Trophoblast cell (in vitro differentiated cells and primary cell): ENCODE measurements at places on chromosomes 1 and 21.

- H3K36me3 ChIP-seq, result peaks cover 25% of the 10 kb centered on the region
- no peak overlapping the region for H3K4me3 ChIP-seq
- no peak for DNase-seq
- peaks cover 6% of the 10 kb centered on the region for H3K4me1 ChIP-seq
- H3K27me3 ChIP-seq, result no peaks in the 10 kb centered on the region
These were observed 116.2 kb downstream of the PLXNA2 start for GRCh38 chr1:208127792-208128529.

GRCh38 chr1:172914501-172915144 lies 136.1 kb downstream of the TNFSF18 start:
- H3K27me3 ChIP-seq, result no peaks in the 10 kb centered on the region
- H3K4me1 ChIP-seq, result peaks cover 6% of the 10 kb centered on the region
- H3K27ac ChIP-seq, result no peak overlapping the region
- no peak for DNase-seq
- no peak overlapping the region for H3K4me3 ChIP-seq

DNA sequence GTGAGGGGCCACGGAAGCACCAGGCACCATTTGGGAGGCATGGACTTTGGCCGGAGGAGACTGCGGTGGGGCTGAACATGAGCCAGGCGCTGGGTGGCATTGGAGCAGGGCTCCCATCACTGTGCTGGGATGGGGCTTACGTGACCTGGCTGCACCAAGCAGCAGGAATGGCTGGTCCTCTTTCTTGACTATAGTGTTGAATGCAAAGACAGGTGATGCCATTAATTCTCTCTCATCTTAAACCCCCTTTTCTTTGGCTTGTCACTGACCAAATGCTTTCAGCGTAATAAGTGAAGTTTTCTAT lies 447.9 kb downstream of the CAMTA1 start:
- H3K27ac ChIP-seq, result no peak overlapping the region
- H3K36me3 ChIP-seq, result no peaks in the 10 kb centered on the region
- no peak for DNase-seq
- H3K4me3 ChIP-seq, result no peak overlapping the region

DNA sequence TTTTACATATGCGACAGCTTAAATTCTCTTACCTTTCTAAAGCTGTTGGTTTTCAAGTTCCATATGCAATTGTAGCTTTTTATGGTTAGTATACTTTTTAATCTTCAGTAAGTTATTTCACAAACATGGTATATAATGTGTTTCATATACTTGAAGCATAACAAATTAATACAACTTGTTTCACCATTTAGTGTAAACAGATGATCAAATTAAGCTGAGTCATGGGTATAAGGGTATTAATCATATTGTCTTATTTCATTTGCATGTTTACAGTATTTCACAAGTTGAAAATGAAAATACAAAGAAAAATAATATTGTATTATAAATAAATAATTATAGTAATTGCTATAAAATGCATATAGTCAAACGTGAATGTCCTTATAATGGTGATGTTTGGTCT lies 92.1 kb downstream of the PTPRC start:
- no peak overlapping the region for H3K4me3 ChIP-seq
- H3K4me1 ChIP-seq, result no peaks in the 10 kb centered on the region
- DNase-seq, result no peak
- no peaks in the 10 kb centered on the region for H3K27me3 ChIP-seq
- H3K27ac ChIP-seq, result no peak overlapping the region

GRCh38 chr1:169064103-169064502 lies 42.4 kb upstream of the ATP1B1 start:
- H3K27me3 ChIP-seq, result no peaks in the 10 kb centered on the region
- peaks cover 7% of the 10 kb centered on the region for H3K4me1 ChIP-seq
- no peak overlapping the region for H3K4me3 ChIP-seq
- no peaks in the 10 kb centered on the region for H3K36me3 ChIP-seq

GRCh38 chr1:94798054-94798453 lies 22.1 kb upstream of the SLC44A3 start:
- H3K4me1 ChIP-seq, result no peaks in the 10 kb centered on the region
- no peak overlapping the region for H3K4me3 ChIP-seq
- no peaks in the 10 kb centered on the region for H3K27me3 ChIP-seq
- H3K36me3 ChIP-seq, result no peaks in the 10 kb centered on the region
- no peak overlapping the region for H3K27ac ChIP-seq
- DNase-seq, result no peak
